Esophagus muscularis mucosa (tissue), 4 donors: ENCODE measurements at places on chromosomes 2 and 18. TPM values are rescaled to one million over a fixed set of nuclear protein-coding genes. Genes with fewer than 3 reads are reported as not detected.

DNA sequence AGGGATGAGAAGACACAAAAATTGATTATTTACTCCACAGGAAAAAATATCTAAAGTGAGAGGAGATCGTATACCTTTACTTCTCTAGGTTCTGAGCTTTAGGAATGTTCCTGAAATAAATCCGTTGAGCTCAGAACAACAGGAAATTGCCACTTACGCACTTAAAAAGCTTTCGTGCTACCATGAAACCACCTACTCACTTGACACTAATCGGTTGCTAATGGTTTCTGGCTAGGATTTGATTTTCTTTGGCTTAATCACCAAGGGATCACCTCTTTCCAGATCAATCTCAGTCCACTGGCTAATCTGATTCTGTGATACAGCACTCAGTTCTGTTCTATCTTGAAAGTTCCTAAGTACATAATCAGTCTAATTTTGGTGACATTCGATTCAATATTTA lies 419.6 kb downstream of the DLGAP1 start:
- H3K36me3 ChIP-seq = no peaks in the 10 kb centered on the region
- no peak overlapping the region for H3K4me3 ChIP-seq
- no peak overlapping the region for H3K27ac ChIP-seq
- no peaks in the 10 kb centered on the region for H3K4me1 ChIP-seq
- DNase-seq = no peak

DNA sequence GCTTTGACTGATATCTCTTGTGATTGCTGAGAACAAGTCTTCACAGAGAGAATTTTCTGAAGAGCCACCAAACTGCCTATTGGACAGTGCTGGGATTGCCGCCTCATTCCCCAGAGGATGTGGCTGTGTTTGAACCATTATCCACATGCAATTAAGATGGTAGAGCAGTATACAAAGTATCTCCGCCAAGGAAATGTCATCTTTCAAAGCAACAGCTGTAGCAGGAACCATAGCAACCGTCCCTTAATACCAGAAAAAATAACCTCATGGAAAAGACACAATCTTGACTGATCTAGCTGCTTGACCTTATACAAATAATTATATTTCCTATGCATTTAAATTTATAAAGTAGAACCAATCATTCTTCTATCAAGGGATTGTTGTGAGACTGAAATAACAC lies 772.6 kb upstream of the FAM98A start:
- H3K27me3 ChIP-seq = no peaks in the 10 kb centered on the region
- H3K4me3 ChIP-seq = no peak overlapping the region
- H3K27ac ChIP-seq = no peak overlapping the region
- H3K36me3 ChIP-seq = no peaks in the 10 kb centered on the region
- DNase-seq = no peak

GRCh38 chr2:238926761-238927611 lies 79.1 kb downstream of the TWIST2 start:
- peaks cover 18% of the 10 kb centered on the region for H3K4me1 ChIP-seq
- no peak overlapping the region for H3K27ac ChIP-seq
- no peak for DNase-seq
- H3K27me3 ChIP-seq = no peaks in the 10 kb centered on the region
- no peaks in the 10 kb centered on the region for H3K36me3 ChIP-seq

DNA sequence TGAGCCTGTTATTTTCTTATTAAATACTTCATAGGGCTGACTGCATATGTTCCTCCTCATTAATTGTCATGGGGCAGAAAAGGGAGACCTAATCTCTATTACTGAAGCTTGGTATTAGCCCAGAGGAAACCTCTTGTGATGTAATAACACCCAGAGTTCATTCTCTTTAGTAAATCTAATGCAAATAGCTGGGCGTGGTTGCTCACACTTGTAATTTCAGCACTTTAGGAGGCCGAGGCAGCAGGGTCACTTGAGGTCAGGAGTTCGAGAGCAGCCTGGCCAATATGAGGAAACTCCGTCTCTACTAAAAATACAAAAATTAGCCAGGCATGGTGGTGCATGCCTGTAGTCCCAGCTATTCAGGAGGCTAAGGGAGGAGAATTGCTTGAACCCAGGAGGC lies 14.7 kb downstream of the DAW1 start:
- H3K4me1 ChIP-seq = no peaks in the 10 kb centered on the region
- H3K36me3 ChIP-seq = no peaks in the 10 kb centered on the region
- H3K4me3 ChIP-seq = no peak overlapping the region

The REEP1 gene
- total RNA-seq = 73.5 TPM

DNA sequence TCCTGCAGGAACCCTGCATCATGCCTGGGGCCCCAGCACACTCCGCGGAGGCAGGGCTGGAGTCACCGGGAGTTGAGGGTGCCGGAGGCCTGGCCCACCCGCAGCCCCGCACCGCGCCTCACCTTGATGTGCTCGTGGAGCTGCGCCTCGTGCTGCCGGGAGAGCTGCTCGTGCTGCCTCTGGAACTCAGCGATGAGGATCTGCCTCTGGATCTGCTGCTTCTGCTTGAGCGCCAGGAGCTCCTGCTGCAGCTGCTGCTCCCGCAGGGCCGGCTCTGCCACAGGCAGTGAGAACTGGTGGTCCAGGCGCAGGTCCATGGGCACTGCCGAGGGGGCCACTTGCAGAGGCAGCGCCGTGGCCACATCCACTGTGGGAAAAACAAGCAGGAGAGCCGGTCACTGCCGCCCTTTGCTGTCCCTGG lies 211.1 kb downstream of the HDAC4 start:
- peaks cover 25% of the 10 kb centered on the region for H3K4me1 ChIP-seq
- H3K4me3 ChIP-seq = no peak overlapping the region
- DNase-seq = no peak

GRCh38 chr2:235055891-235056516 lies 104.2 kb downstream of the SH3BP4 start:
- H3K36me3 ChIP-seq = peaks cover 8% of the 10 kb centered on the region
- no peak overlapping the region for H3K27ac ChIP-seq

The ECEL1 gene
- total RNA-seq = not detected

The DQX1 gene
- total RNA-seq = not detected

DNA sequence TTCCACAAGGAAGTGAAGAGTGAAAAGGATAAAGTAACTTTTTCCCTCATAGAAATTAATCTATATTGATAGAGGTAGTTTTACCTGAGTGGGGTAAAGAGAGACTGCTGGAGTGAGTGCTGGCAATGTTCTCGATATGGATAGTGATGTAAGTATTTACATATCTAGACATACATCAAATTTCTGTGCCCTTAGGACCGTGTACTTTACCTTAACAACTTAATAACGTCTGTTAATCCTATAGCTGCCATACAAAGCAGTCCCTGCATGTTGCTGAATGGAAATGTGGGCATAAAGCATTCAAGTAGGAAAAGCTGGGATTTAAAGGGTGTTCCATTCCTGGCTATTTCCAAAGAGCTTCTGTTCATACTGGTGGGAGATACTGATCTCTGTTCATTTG lies 162.4 kb upstream of the NOSTRIN start:
- no peaks in the 10 kb centered on the region for H3K36me3 ChIP-seq
- peaks cover 38% of the 10 kb centered on the region for H3K4me1 ChIP-seq
- no peak for DNase-seq
- H3K27ac ChIP-seq = peak overlapping the region; percentile 80
- no peaks in the 10 kb centered on the region for H3K27me3 ChIP-seq

The CPO gene
- total RNA-seq = 0.63 TPM

DNA sequence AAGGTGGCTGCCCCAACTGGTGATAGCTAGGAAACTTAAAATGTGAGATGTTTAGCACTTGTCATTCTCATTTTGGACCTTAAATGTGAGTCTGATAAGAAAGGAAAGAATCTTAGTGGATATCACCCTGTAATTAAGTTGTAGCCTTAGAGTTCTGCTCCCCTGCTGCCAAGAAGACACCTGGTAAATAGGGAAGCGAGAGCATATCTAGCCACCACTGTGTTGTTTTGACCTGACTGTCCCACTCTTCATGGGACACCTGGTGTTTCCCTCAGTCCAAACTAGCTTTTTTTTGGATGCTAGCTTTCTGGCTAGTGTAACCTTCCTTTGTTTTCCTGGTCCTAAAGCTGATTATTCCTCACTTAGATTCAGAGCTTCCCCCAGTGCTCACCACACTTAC lies 357.6 kb downstream of the RAD51AP2 start:
- no peak overlapping the region for H3K4me3 ChIP-seq
- H3K36me3 ChIP-seq = no peaks in the 10 kb centered on the region
- no peaks in the 10 kb centered on the region for H3K27me3 ChIP-seq
- no peaks in the 10 kb centered on the region for H3K4me1 ChIP-seq

DNA sequence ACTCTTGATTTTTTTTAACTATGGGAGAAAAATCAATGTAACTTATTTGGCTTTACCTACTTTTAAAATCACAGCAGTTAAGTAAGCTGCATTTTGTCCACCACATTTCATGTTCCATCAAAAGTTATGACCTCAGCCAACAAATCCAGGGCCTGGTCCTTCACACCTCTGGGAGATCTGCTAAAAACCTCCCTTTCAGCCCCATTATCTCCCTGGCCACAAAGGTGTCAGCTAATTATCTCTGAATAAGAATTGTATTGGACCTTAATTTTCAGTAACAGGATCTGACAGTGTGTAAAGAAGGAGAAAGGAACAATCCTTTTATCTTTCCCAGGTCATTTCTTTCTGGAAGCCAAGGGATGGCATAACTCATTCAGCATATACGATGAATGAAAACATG lies 359.3 kb downstream of the TMEM182 start:
- H3K4me3 ChIP-seq = no peak overlapping the region
- H3K27ac ChIP-seq = no peak overlapping the region
- H3K36me3 ChIP-seq = no peaks in the 10 kb centered on the region
- no peaks in the 10 kb centered on the region for H3K27me3 ChIP-seq

GRCh38 chr2:119864318-119864717 lies 104.6 kb downstream of the PTPN4 start:
- no peak for DNase-seq
- H3K27ac ChIP-seq = no peak overlapping the region
- no peaks in the 10 kb centered on the region for H3K36me3 ChIP-seq
- peaks cover 16% of the 10 kb centered on the region for H3K4me1 ChIP-seq
- no peaks in the 10 kb centered on the region for H3K27me3 ChIP-seq

GRCh38 chr2:20182241-20182931 lies 42.5 kb downstream of the SDC1 start:
- H3K36me3 ChIP-seq = no peaks in the 10 kb centered on the region
- no peaks in the 10 kb centered on the region for H3K27me3 ChIP-seq
- no peak overlapping the region for H3K27ac ChIP-seq

The PDCL3 gene
- 63.1 TPM for total RNA-seq

- peaks cover 29% of the 10 kb centered on the region for H3K36me3 ChIP-seq
- H3K27ac ChIP-seq = no peak overlapping the region
- DNase-seq = peak; percentile 84
Measured at GRCh38 chr2:106105151-106105922, 88.8 kb downstream of the UXS1 start.

GRCh38 chr2:189854940-189855339 lies 70.7 kb downstream of the PMS1 start:
- no peaks in the 10 kb centered on the region for H3K4me1 ChIP-seq
- no peaks in the 10 kb centered on the region for H3K27me3 ChIP-seq
- H3K4me3 ChIP-seq = no peak overlapping the region
- no peak overlapping the region for H3K27ac ChIP-seq

The UGT1A8 gene
- total RNA-seq = not detected

- H3K36me3 ChIP-seq = no peaks in the 10 kb centered on the region
- DNase-seq = no peak
- no peak overlapping the region for H3K27ac ChIP-seq
- no peaks in the 10 kb centered on the region for H3K27me3 ChIP-seq
Measured at GRCh38 chr2:17085546-17086202, 420.0 kb upstream of the CYRIA start.

DNA sequence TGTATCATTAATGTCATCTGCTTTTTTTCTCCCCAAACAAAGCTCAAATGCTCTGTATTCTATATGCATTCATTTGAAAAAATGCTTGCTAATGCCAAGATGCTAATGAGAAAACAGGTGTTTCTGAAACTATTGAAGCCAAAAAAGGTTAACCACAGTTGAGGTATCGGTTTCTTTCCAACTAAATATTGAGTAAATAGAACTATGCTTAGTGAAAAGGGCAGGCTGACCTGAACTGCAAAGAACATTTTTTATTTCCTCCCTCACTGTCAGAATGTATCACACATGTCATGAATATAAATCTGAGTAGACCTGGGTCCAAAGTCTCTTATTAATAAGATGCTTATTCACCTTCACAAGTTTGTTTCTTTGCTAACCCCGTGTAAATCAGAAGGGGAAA lies 866.6 kb downstream of the CPS1 start:
- no peaks in the 10 kb centered on the region for H3K36me3 ChIP-seq
- H3K27me3 ChIP-seq = no peaks in the 10 kb centered on the region
- no peak overlapping the region for H3K27ac ChIP-seq
- H3K4me1 ChIP-seq = no peaks in the 10 kb centered on the region
- DNase-seq = no peak
